Amygdala (tissue), 56 donors: ENCODE measurements at places on chromosomes 16 and 17.
A peak's percentile ranks its signal among the peaks of the same experiment; 100 is the strongest.

DNA sequence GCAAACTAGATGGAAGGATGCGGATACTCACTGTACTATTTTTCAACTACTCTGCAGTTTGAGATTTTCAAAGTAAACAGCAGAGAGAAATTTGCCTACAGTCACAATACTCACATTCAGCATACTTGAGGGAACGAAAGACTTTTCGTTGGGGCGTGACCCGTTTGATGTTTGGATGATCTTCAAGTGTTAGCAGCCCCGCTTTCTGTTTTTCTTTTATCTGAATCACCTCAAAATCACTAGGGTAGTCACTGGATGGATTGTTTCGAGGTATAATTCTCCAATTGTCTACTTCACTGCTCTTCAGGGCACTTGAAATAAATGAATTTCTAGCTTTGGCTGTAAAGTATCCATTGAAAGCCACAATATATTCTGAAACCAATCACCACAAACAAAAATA is 17.8 kb downstream of the MBTPS1 start:
- DNase-seq: no peak

GRCh38 chr17:45269912-45270311 is 8.0 kb upstream of the SPATA32 start:
- DNase-seq: no peak

- DNase-seq: no peak
These were observed 868 bp downstream of the MED13 start for GRCh38 chr17:62064029-62064790.

- no peak for DNase-seq
These were observed 17.3 kb upstream of the MYO1D start for GRCh38 chr17:32894245-32894644.

DNA sequence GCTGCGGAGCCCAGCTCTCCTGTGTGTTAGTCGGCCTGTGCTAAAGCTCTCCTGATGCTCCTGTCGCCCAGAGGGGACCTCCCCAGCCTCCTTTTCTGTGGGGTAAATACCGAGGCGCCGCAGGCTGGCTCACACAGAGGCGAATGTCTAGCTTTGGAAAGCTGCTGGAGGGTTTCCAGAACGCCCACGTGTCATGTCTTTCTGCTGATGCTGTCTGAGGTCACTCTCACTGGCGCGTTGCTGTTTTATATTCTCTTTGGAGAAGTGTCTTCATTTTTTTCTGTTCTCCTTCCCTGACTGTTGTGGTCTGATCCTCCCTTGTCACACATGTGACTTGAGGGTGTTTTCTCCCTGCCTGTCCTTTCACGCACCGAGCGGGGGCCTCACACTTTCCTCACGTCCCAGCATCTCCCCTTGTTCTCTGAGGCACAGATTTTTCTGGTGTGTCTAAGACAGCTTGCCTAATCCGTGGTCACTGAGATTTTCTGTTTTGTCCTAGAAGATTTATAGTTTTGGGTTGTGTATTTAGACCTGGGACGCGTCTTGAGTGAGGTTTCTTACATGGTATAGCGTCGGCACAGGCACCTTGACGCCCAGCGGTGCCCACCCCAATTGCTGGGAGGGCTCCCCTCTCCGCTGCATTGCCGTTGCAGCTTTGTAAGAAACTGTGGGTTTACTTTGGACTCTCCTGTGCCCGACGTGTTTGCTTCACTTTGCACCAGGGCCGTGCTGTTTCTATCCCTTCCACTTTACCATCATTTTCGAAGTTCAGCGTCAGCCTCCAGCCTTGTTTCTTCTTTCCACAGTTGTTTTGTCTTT is 92.1 kb upstream of the ZNF750 start:
- DNase-seq: peak; percentile 41

DNA sequence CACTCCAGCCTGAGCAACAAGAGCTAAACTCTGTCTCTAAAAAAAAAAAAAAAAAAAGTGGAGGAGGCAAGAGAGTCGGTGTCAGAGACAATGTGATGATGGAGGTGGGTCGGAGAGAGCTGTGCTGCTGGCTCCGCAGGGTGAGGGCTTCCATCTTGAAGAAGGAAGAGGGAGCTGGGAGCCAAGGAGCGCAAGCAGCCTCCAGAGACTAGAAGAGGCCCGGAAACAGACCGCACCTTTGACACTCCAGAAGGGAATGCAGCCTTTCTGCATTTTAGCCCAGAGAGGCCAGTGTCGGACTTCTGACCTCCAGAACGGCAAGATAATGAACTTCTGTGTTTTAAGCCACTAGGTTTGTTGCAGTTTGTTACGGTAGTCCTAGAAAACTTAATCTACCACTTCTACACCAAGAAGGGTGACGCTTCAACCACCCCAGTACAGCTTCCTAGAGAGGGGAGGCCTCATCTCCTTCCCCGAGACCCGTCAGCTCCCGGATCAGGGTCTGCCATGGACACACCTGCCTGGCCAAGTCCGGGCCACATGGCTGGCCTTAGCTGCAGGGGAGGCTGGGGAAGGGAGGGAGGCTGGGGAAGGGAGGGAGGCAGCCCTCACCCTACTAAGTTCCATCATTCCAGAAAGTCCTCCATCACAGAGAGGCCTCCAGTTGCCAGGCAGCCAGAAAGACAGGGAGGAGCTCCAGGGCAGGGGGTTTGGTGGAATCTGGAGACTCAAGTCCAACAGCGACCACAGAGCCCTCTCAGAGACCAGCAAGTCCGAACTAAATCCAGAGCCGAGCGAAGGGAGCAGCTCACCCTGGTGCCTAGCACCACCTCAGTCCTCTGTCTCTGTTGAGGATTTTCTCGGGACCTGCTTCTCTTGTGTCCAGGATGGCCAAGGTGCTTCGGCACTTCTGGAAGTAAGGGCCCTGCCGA is 13.2 kb upstream of the RBFOX3 start:
- no peak for DNase-seq

DNA sequence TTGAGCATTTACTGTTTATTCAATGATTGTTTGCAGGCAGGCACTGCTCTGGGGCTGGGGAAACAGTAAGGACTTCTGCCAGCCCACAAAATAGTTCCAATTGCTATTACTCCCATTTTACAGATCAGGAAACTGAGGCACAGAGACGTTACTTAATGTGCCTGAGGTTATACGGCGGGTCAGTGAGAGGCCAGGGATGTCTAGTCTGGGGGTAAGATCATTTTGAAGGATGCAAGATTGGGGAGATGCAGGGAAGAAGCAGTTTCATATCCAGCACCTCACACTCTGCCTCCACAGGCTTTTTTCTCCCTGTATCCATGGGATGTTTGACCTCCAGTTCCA is 46.5 kb downstream of the ABAT start:
- DNase-seq: no peak

DNA sequence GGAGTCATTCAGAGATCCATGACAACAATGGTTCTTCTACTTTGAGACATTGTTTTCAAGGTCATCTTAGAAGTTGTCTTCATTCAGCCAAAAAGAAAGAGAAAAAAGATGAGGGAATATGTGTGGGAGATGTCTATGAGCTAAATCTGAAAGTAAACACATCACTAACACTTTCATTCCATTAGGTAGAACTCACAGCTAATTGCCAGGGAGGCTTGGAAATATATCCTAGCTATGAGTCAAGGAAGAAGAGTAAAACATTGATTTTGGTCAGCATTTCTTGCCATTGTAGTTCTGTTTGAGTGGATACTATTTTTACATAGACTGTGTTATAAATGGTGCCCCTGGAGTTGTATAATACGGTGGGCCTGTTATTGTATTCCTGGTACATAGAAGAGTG is 316.4 kb upstream of the MYOCD start:
- no peak for DNase-seq

GRCh38 chr16:50711862-50712559 is 18.6 kb downstream of the NOD2 start:
- peak; percentile 60 for DNase-seq

DNA sequence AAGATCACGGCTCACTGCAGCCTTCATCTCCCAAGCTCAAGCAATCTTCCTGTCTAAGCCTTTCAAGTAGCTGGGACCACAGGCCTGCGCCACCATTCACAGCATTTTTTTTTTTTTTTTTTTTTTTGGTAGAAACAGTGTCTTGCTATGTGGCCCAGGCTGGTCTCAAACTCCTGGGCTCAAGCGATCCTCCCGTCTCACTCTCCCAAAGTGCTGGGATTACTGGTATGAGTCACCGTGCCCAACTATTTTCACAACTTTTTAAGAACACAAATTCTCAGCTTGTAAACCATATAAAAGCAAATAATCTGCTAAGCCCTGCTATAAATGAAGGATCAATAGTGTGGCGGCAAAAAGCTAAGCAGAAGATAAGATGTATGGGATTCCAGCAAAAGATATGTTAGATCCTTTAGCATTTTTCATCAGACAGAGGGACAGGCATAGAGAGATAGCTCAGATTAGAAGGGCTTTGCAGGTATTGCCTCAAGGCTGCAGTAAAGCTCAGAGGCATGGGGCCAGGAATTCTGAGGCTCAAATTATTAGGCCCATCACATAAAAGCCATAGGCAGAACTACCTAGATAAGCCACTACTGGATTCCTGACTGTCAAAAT is 55.1 kb downstream of the EMP2 start:
- DNase-seq: no peak

DNA sequence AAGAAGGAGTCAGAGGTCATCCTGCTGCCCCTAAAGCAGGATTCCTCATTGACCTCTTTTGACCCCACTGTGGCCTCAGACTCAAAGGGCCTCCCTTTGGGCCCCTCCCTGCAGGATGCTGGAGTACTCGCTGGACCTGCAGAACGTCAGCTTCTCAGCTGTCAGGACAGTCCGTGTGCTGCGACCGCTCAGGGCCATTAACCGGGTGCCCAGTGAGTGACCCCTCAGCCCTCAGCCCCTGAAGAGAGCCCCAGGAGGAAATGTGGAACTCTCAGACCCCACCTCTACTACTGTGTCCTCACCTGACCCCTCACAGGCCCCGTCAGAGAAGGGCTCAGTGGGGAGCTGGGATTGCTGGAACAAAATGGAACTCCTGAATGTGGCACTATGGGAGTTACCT is 9.1 kb downstream of the CACNA1G start:
- DNase-seq: no peak

DNA sequence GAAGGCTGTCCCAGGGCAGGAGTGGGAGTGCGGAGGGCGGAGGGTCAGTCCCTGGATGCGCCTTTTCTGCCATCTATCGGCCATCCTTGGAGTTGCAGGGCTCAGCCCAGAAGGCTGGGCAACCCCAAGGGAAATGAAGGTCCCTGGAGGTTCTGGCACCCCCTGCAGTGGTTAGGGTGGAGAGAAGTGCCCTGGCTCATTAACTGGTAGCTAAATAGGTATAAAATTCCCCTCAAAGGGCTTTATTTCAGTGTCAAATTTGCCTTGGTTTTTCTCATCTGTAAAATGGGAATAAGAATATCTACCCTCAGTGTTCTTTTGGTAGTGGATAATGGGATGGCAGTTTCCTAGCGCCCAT is 22.4 kb downstream of the C17orf75 start:
- peak; percentile 64 for DNase-seq

DNA sequence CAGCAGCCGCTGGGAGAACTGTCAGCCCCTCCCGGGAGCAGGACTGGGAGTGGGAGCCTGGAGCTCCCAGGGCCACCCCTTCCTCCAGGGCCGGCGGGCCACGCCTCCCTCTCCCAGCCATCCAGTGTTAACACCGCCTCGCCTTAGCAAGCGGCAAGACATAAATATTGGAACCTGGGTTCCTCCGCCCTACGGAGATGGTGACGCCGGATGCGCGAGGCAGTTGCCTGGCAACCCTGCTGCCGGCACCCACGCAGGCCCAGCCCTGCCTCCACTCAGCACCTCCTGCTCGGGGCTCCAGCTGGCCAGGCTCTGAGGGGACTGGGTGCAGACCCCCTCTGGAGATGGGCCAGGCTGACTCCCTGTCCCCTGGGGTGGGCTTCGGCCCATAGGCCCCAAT is 27.4 kb upstream of the CACNA1H start:
- DNase-seq: peak; percentile 69
